ENCODE measurements at places on chromosomes 2 and 18.

GRCh38 chr2:174224665-174225288 lies 23.6 kb downstream of the OLA1 start:
- DNase-seq: no peak

DNA sequence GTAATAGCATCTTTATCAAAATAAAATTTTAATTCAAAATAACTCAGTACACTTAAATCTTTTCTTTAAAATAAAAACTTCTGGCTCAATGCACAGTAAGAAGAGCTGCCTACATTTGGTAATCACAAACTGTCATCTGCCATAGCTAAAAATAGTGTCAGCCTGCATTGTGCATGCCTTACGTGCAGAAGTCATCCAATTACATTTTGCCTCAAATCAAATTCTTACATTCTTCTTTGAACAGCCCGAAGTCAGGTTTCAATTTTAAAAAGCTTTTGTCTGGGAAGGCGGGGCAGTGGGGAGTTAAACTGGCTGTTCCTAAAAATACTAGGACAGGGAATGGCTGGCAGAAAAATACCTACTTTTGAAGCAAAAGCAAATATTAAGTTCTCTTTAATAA lies 51.1 kb downstream of the RTN4 start:
- no peak for DNase-seq

- DNase-seq: no peak
These were observed 76.2 kb downstream of the NABP1 start for GRCh38 chr2:191754103-191754502.

DNA sequence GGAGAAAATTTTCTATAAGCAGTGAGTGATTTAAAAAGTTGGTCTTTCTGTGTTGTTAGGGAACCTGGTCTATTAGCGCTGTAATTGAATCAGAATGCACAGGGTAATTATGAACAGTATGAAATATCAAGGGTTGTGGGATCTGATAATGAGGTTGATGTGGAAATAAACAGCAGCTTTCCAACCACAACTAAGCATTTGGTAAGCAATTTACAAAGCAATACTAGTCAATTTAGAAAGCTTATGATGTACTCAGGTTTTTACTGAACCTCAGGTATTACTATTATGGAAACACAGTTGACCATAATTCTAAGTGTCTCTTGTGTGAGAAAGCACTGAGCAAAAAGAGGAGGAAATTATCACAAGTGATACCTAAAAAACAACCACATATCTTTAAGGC lies 11.0 kb upstream of the SMCHD1 start:
- DNase-seq: no peak

GRCh38 chr18:22349966-22350365 lies 67.7 kb downstream of the CTAGE1 start:
- DNase-seq: no peak

GRCh38 chr2:171673905-171674304 lies 13.4 kb upstream of the DYNC1I2 start:
- no peak for DNase-seq

GRCh38 chr18:72922895-72923294 lies 55.1 kb upstream of the NETO1 start:
- no peak for DNase-seq

DNA sequence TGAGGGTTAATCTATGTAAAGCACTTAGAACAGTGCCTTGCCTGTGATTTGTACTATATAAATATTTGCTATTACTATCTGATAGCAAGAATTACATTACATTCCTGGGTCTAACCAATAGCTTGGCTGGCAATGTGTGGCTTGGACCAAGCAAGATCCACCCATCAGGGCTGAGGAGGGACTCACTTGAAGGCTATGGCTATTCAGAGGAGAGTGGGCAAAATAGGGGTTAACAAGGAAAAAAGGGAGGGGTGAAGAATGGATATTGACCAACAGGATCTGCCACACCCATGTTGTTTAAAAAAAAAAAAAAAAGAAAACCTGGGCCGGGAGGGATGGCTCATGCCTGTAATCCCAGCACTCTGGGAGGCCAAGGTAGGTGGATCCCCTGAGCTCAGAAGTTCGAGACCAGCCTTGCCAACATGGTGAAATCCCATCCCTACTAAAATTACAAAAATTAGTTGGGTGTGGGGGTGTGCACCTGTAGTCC lies 20.0 kb upstream of the TMBIM1 start:
- DNase-seq: no peak

GRCh38 chr2:79621252-79621651 lies 108.4 kb downstream of the CTNNA2 start:
- DNase-seq: no peak

DNA sequence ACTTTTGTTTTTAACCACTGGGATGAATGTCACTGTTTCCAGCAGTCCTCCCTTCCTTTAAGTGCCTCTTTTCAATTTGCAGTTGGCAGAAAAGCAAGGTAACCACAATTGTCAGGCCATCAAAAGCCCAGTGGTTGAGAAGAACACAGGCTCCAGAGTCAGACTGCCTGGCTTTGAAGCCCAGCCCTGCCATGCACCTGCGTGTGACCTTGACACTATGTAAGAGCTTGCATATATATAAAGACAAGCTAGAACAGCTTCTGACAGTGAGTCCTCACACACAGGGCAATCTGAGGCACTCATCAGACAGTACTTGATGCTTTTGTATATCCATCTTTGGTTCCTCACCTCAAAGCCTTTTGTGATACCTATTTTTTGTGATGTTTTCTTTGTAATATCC lies 11.0 kb downstream of the CCBE1 start:
- no peak for DNase-seq
